ENCODE measurements at places on chromosomes 1 and 21. TPM values are rescaled to one million over a fixed set of nuclear protein-coding genes. Genes with fewer than 3 reads are reported as not detected.

Gene SLC9C2
- not detected for total RNA-seq

Gene HNRNPCL1
- not detected for total RNA-seq

Gene RGS1
- not detected for total RNA-seq

Gene RBP7
- not detected for total RNA-seq

Gene KRTAP10-2
- total RNA-seq = not detected

Gene SPATA45
- total RNA-seq = not detected

Gene SSBP3
- 12.4 TPM for total RNA-seq

Gene LCE6A
- not detected for total RNA-seq

Gene MSH4
- total RNA-seq = not detected
